ENCODE measurements at places on chromosomes 12 and 14.

- no peak for DNase-seq
Observed at GRCh38 chr12:79887890-79888289, 47.0 kb downstream of the PPP1R12A start.

DNA sequence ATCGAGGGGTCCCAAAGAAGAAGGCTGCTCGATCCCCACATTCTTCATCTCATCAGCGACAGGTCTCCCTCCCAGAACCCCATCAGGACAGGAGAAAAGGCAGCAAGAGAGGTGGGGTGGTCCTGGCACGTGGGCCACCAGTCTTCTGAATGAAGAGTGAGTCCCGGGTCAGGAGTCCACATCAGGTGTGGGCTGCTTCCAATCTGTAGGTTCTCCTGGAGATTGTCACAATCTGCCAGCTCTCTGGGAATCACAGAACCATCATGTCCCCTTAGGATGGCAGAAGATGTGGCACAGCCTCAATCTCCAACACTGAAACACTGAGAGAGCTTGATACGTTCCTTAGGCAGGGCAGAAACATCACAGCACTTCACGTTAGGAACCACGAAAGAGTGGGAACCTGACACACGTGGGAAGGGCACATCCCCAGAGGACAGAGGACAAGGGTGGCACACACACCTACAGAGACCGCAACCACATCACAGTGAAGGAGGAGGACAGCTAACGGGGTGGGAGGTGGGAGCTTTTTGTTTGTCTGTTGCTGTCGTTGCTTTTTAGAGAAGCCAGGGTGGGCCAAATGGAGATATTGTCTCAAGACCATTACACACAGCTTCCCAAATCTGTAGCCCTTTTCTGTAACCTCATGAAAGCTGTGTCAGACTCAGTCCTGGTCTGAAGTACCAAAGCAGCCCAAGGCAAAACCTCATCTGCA lies 284.5 kb downstream of the DPF3 start:
- no peak for DNase-seq

DNA sequence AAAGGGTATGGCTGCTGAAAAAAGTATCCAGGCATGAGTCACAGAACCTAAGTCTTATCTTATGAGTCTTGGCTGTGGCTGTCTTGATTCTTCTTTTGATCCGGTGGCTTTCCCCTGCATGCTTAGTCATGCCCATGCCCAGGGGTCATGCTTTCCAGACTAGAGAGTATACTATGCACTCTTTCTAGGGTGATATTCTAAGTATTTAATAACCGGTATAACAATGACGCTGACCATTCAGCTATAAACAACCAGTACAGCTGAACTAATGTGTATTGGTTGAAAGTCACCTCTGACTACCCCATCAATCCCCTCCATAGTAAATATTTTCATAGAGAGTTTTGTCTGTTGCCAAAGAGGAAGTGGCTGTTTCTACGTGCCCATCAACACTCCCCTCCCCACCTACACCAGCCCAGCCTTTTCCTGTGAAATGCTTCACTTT lies 34.7 kb upstream of the NRXN3 start:
- DNase-seq, result peak; percentile 39

DNA sequence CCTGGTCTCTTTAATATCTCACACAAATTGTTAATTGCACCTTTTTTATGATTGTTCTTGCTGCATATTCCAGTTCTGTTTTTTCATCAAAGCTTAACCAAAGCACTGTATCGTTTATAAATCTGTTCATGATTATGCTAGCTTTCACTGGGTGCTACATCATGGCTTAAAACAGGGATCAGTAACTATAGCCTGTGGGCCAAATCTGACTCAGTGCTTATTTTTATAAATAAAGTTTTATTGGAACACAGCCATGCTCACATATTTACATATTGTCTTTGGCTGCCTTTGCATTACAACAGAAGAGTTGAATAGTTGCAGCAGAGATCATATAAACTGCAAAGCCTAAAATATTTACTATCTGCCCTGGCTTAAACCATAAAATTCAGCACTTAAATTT lies 183.4 kb upstream of the NRXN3 start:
- DNase-seq, result no peak

DNA sequence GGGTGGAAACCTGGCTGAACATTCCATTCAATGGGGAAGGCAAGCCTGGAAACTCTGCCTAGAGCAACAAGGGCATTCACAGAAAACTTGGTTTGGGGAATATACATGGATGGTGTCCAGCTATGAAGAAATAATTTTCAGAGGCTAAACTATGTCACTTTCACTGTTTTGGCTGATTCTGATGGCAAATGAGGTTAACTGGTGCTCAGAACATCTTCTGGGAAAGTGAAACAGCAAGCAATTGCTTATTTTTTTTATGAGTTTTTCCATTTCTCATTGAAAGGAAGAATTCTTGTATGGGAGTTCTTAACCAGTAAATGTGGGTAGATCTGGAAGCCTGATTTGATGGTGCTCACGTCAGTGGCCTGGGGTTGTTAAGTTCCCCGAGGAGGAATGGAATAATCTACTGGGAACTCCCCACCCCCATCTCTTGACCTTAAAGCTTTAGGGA lies 132.8 kb upstream of the BTG1 start:
- no peak for DNase-seq

DNA sequence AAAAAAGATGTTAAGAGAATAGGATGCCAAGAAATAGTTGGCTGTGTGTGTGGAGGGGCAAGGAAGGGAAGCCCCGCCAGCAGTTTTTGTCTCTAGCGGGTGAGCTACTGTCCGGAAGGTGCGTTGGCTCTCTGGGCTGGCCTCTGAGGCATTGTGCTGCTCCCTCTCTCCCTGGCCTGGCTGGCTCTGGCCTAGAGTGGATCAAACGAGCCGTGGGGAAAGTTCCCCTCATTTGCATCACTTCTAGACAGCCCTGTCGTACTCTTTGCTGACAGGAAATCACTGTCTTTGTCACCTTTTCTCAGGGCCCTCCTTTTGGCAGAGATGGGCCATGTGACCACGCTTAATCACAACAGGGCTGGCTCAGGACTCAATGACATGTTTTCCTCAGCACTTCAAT lies 236.1 kb upstream of the NPAS3 start:
- DNase-seq, result no peak

- no peak for DNase-seq
Observed at GRCh38 chr12:120199595-120200306, 1.2 kb downstream of the RPLP0 start.

DNA sequence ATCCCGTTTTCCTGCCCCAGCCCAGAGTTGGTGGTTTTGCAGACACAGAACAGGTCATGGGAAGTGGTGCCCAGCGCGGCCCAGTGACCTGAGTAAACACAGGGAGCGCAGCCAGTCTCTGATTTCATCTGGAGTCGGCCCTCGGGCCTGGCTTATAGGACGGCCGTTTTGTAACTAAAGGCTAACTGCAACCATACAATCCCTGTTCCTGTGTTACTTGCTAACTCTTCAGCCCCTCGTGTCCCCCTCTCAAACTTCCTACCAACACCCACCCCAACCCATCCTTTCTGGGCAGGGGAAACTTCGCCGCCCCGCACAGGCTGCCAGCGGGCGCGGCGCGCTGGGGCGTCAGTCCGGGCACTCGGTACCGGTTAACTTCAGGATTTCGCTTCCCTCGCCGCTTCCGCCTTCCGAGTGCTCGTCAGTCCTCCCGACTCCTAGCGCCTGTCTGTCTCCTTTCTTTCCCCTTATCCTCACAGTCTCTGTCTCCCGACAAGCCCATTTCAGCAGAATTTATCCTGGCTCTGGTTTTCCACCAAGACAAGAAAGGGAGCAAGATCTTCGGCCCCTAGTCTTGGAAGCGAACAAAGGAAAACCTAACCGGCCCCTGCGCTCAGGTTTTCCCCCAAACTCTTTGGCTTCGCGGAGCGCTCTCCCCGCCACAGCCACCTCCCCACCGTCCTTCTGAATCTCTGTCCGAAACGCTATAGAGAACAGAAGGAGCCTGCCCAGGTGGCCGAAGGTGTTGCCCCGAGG lies 2.0 kb downstream of the SIX1 start:
- no peak for DNase-seq

DNA sequence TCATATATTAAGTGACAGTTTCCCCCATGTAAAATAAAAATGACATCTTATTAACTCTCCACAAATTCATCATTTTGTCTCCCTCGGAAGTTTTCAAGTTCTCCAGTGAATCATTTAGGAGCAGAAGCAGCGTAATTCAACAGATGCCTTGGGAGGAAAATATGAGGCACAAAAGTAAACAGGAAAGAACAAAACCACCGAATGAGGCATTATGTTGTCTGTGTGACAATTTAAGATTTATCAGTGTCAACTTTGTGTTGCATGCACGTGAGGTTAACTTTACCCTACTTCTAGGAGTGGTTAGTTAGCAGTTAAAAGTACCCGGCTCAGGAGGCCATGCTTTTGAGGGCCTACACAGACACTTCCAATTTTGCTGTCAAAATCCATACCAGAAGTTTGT lies 258.6 kb downstream of the IPO8 start:
- DNase-seq, result no peak

GRCh38 chr12:106519607-106520021 lies 63.2 kb upstream of the RFX4 start:
- DNase-seq, result no peak

DNA sequence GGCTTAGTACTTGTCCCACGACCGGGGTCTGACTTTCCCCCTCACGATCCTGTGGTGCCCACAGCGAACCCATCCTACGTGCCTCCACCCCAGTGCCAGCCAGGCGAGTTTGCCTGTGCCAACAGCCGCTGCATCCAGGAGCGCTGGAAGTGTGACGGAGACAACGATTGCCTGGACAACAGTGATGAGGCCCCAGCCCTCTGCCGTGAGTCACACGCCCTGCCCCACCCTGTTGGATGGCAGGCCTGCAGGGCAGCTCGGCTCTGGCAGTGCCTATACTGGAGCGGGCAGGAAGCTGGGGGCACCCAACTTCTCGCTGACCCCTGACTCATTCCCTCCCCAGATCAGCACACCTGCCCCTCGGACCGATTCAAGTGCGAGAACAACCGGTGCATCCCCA lies 18.3 kb upstream of the LRP1-AS start:
- no peak for DNase-seq

- no peak for DNase-seq
Observed at GRCh38 chr14:26282578-26282977, 315.3 kb downstream of the NOVA1 start.

DNA sequence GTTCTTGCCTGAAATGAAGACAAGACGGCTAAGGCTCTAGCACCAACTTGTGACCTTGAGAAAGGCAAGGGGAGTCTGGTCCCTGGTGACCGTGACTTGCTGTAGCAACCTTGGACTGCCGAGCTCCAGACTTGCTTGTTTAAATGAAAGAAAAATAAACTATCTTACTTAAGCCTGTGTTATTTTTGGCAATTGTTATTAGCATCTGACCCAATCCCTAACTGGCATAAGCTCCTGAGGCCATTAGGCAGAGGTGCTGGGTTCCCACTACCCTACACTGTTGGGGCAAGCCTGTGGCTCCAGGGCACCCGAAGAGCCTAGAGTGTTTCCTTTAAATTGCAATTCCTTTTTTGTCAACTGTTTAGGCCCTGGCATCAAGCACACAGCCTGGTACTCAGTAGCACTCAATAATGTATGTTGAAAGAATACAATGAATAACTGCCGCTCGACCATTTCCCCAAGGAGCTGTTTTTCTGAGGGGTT lies 106.9 kb upstream of the HIF1A start:
- no peak for DNase-seq

DNA sequence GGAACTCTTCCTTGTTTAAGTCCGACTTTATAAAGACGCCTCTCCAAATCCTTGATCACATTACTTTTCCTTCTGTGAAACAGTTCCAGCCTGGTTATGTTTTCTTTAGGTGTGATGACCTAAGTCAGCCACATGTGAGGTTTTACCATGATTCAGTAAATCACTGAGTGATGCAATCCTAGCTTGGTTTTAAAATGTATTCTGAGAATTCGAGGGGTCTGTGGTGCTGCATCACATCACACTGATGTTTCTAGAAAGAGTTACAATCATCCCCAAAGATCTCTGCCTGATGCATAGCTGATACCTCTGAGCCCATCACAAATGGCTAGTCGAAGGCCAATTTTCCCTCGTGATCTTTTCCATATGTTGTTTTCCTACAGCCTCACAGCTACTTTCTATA lies 152.7 kb downstream of the ANO2 start:
- DNase-seq, result no peak

DNA sequence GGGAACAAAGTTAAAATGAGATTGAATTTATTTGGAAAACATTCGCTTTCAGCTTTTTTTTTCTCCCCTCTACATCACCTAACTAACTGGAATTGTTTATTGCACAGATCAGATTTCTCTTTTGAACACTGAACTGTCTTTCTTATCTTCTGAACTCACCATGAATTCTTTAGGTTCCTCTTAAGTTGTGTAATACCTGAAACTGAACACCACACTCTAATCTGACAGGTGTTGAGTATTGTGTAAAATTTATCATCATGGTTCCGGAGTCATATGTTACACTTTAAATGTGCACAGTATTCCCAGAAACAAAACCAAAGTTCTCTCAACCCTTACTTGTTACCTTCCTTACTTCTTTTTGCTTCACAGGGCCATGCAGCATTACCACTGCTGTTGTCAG lies 66.8 kb downstream of the TGFB3 start:
- no peak for DNase-seq

DNA sequence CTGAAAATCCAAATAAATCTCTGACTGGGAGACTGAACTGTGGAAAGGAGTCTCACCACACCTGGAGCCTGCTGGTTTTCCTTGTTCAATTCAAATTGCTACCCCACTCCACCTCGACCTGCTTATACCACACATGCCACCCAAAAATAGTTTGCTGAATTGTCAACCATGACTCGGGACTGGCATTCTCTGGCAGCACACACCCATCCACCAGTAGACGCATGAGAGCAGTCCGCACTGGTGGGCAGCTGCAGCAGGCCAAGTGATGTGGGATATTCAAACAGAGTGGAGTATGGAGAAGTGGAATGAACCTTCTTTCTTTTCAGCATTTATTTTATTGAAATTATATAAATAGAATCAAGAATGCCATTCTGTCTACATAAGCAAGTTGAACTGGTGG lies 38.7 kb upstream of the SYCP3 start:
- DNase-seq, result no peak

- DNase-seq, result no peak
Observed at GRCh38 chr12:120654656-120655055, 14.2 kb downstream of the CABP1 start.

DNA sequence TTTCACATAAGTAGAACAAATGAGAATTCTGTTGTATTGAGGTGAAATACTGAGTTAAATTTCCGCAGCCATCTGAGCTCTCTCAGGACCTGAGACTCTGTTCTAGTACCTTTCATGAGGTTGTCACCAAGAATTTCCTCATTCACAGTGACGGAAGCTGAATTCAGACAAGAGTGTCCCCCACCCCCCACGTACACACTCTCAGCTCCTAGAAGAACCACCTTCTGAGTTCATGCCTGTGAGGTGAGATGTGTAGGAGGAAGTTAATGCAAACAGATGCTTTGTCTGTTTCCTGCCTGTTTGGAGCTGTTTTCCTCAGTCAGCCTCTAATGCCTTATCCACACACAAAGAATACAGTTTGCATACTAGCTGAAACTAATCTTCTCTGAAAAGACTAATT lies 18.2 kb downstream of the BICDL1 start:
- no peak for DNase-seq

DNA sequence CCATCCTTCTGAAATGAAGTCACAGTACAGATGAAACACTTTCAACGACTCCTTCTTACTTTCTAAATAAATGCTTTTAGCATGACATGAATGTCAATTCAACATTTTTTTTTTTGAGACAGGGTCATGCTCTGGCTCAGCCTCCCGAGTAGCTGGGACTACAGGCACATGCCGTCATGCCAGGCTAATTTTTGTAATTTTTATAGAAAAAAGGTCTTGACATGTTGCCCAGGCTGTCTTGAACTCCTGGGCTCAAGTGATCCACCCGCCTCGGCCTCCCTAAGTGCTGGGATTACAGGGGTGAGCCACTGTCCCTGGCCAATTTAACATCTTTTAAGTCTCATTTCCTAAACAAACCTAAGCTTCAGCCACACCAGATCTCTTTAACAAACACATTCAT lies 16.4 kb downstream of the GALNT6 start:
- DNase-seq, result no peak
